Activated CD8-positive, alpha-beta T cell treated with anti-CD3 and anti-CD28 coated beads for 36 hours (primary cell): ENCODE measurements at places on chromosomes 1 and 21. TPM values are rescaled to one million over a fixed set of nuclear protein-coding genes. Genes with fewer than 3 reads are reported as not detected.

- DNase-seq, result no peak
Measured at GRCh38 chr1:106889059-106889458, 167.4 kb upstream of the PRMT6 start.

GRCh38 chr1:44328671-44329416 is 26.2 kb downstream of the ERI3 start:
- no peak for DNase-seq

- DNase-seq, result no peak
Measured at GRCh38 chr1:17117451-17118265, 1.6 kb downstream of the PADI2 start.

GRCh38 chr1:2962061-2962460 is 59.2 kb upstream of the ACTRT2 start:
- DNase-seq, result no peak

DNA sequence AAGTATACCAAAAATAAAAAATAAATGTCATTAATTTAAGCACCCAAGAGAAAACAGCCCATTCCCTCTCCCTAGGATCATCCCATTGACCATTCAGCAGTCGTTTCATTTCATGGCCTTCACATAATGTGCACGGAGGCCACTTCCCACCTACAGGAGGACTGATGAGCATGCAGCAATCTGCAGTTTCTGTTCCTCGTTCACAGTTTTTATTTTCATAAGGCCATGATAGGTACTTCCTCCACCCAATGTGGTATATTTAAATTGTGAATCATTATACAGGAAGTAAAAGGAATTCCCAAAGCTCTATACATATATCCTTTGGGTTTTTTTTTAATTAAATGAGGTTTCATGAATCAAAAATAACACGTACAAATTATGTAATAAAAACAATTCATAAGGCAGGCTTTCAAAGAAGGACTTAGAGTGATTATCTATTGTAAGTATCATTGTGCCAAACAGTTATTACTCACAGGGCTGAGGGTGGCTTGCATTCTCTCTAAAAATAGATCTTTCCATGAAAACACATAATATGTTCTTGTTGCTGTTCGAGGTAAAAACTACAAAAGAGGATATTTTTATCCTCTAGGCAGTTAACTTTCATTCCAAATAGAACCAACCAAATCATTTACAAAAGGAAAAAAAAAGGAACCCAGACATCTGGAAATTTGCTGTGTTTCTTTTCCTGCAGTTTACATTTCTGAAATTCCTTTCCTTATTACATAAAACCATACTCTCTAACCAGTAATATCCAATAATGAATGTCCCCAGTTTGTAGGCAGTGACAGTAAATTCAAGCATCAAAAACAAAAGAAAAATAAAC is 27.5 kb upstream of the SLC44A3 start:
- DNase-seq, result no peak

DNA sequence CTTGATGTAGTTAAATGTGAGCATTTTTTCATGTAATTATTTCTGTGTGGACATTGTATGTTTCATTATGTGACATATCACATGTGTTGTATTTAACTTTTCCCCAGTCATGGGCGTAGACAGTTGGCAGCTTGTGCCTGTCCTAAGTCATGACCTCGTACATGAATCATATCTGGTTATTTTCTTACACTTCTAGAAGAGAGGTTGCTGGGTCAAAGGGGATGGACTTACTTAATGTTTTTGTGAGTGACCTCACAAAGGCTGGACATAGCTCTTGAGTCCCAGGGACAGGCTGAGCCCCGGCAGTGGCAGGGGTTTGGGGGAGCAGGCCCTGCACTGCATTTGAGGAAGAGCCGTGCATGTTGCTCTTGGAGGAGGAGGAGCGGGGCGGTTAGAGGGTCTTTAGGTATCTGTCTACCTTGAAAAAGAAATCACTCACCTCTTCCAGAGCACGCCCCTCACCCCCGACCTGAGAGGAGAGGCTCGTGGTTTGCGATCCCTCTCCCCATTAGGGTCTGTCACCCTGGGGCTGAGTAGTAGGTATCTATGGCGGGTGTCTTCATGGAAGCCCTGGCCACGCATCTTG is 16.4 kb downstream of the IFNGR2 start:
- DNase-seq, result no peak

DNA sequence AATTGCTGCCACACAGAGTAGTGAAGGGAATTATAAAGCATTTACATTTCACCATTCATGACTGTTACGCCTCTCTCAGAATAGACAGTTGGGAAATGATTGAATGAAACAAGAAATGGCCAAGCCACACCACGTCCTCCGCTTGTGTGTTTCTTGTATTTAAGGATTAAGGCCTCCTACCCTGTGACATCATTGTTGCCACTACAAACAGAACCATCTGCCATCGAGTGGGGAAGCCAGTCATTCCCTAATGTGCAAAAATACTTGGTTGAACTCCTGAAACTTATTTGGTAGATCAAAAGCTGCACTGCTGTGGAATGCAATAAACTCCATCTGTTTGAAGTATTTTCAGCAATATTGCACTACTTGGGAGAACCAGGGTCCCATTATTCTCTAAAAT is 99.0 kb upstream of the C1orf105 start:
- DNase-seq, result no peak

GRCh38 chr1:233904633-233905415 is at the start of gene SLC35F3:
Gene SLC35F3, plus strand, starts transcription at chr1:233904676.
- peak; percentile 11 for DNase-seq

MAP10 gene
- total RNA-seq, result 1.3 TPM

TAF12 gene
- 23.0 TPM for total RNA-seq

CSF1 gene
- total RNA-seq, result 33.3 TPM

GRCh38 chr1:112956544-112957132 is 642 bp upstream of the SLC16A1 start:
- peak; percentile 56 for DNase-seq

CLCA1 gene
- not detected for total RNA-seq

GRCh38 chr1:224863486-224863885 is 66.0 kb upstream of the DNAH14 start:
- no peak for DNase-seq

DNA sequence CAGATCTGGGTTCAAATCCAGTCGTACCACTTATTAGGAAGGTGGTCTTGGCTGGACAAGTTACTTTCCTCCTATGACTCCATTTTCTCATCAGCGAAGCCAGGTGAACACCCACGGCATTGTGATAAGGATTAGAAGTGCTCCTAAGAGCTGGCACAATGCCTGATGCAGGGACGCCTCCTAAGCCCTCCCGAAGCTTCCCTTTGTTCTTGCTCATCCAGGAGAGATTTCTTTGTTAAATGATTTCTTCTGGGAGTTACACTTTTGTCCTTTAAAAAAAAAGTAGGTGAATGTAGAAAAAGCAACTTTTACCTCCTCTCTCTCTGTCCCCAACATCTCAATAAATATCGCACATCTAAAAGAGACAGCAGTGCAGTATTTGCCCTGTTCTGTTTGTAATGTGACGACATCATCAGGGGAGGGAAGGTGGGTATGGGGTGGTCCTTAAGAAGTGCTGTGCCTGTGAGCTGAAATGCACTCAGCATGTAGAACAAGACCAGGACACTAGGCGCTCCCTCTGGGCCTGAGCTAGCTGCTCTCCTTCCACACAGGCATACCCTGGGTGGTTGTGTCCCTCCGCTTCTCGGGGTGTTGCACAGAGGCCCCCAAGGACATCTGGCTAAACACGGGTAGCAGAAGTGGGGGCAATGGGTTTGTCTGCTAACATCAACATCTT is 43.9 kb downstream of the SUSD4 start:
- DNase-seq, result no peak

BMP8B gene
- total RNA-seq, result 0.51 TPM

DNA sequence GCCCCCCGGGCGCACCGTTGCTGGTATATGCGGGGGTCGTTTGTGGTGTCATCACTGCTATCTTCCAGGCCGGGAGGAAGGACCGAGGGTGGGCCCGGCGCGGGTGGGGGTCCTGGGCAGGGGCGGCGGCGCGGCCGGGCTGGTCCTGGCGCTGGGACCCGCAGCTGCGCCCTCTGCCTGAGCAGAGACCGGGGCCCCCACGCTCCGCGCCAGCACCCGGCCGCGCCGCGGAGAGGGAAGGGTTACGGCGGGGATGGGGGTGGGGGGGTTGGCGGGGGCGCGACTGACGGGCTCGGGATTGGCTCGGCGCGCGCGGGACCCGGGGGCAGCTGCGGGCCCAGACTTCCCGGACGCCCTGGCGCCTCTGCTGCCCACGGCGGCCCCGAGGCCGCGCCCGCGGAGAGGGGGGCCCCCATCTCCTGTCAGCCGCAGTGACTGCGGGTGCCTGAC is 13.8 kb upstream of the SAMD11 start:
- DNase-seq, result no peak

DNA sequence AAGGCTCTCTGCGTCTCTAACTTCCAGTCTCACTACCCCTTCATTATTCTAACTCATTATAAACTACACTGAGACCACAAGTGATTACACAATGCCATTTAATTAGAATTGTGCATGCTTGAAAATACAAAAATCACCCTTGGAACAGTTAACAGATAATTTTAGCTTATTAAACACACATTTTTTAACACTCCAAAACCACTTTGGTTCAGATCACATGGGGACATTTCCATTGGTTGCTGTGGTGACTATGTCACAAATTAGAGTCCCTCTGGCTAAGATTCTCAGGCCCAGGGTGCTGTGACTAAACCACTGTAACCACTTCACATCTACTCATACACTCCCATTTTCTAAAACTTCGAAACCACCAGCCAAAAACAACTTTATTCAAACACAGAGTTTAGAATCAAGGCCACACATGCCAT is 43.0 kb downstream of the JAK1 start:
- DNase-seq, result peak; percentile 69

GRCh38 chr1:36761113-36761512 is 273.2 kb downstream of the GRIK3 start:
- DNase-seq, result no peak

- DNase-seq, result no peak
Measured at GRCh38 chr21:16404776-16405175, 675.0 kb downstream of the USP25 start.

- no peak for DNase-seq
Measured at GRCh38 chr1:81205956-81206355, 594.8 kb upstream of the ADGRL2 start.

GRCh38 chr1:46160212-46160611 is 14.7 kb upstream of the TSPAN1 start:
- DNase-seq, result no peak

GRCh38 chr21:33937931-33938339 is 22.3 kb upstream of the ATP5PO start:
- peak; percentile 74 for DNase-seq

DNA sequence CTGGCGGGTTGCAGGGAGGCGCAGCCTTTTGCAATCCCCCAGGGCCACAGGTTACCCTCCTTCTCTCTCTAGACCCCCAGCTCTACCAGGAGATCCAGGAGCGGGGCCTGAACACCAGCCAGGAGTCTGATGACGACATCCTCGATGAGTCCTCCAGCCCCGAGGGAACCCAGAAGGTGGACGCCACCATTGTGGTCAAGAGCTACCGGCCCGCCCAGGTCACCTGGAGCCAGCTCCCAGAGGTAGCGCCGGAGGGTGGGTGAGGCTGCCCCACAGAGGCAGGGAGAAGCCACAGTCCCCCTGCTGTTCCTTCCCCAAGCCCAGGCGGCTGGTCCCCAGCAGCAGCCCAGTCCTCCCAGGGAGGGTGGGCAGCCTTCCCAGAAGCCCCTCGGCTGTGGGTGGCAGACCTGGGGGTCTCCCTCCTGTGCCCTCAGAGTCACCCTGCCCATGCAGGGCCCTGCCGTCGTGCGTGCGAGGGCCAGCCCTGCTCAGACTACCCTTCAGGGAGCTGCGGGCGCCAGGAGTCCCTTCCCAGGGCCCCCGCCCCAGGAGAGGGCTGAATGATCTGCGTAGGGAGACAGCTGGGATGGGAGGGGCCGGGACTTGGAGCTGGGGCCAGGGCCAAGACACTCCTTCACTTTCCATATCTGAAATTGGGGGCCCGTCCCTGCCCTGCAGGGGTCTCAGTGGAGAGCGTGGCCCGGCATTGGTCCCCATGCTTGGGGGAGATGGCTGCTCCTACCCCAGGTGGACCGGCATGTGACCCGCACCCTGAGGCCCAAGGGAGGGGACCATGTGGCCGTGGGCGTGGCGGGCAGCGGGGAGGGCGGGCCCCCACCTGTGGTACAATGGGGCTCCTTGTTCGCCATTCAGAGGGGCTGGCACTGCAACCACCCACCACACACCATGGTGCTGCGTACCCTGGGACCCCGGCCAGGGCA is 12.9 kb downstream of the ARHGEF16 start:
- no peak for DNase-seq

- DNase-seq, result peak; percentile 33
Measured at GRCh38 chr1:29282924-29283803, 46.8 kb downstream of the PTPRU start.

- peak; percentile 94 for DNase-seq
Measured at GRCh38 chr1:155226188-155226909, 17.9 kb downstream of the MTX1 start.

- DNase-seq, result no peak
Measured at GRCh38 chr1:231171623-231172197, 9.9 kb downstream of the TRIM67 start.

DNA sequence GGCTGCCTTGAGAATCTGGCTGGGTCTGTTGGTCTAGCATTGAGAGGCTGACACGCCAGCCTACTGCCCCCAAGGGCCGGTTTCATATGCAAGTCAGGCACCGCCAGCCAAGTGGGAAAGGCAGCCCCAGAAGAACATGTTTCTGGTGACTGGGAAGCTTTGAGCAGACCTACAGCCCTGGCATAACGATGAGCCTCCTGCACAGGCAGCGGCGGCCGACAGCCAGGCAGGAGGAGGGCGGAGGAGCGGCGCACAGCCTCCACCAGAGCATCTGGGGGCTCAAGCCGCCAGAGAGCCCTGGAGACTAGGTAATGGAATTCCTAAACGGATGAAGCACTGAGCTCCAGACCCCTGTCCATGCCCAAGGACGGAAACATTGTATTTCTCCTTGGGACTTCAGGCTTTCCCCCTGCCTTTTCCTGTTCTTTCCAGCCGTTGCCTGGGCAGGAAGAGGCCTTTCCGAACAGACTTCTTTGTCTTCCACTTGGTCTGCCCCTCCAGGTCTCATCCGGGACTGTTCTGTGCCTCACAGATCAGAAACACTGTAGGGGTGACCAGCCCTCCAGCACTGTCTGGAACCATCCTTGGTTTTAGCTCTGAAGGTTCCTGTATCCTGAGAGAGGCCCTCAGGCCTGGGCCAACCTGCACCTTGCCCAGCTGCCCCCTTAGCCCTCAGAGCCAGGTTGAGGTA is 59.5 kb downstream of the IRF2BP2 start:
- no peak for DNase-seq

CYP4Z1 gene
- not detected for total RNA-seq

S100A7A gene
- total RNA-seq, result not detected

- no peak for DNase-seq
Measured at GRCh38 chr1:30197639-30198450, 525.5 kb downstream of the MATN1 start.

NID1 gene
- 0.07 TPM for total RNA-seq
